ENCODE measurements at places on chromosomes 3 and 15.
A peak's percentile ranks its signal among the peaks of the same experiment; 100 is the strongest.

DNA sequence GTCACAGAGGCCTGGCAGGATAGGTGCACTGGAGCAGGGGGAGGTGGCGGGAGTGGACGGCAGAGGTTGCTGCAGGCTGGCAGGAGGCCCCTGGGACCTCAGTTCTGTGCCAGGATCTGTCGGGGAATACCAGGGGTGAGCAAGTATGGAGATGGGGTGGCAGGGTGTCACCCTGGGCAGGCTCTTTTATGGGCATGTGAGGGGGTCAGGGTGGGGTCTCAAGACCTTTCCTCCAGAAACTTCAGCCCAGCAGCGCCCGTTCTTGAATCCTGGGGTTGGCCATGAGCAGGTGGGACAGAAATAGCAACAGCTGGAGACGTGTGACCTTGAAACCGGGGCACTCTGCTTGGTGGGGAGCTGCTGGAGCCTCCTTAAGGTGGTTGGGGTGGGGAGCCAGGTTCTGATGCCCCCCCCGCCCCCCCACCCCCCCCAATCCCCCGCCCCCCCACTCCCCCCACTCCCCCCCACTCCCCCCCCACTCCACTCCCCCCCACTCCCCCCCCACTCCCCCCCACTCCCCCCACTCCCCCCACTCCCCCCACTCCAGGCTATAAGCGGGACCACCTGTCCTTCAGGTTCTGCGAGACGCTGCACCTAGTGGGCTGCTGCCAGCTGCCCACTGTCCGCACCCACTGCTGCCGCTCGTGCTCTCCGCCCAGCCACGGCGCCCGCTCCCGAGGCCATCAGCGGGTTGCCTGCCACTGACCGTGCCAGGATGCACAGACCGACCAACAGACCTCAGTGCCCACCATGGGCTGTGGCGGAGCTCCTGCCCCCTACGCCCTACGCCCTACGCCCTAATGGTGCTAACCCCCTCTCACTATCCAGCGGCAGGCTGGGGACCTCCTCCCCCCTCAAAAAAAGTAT, 84.9 kb downstream of the TBC1D2B start:
- no peak for DNase-seq

- no peak for DNase-seq
Measured at GRCh38 chr15:40310993-40311392, 3.3 kb upstream of the PLCB2 start.

GRCh38 chr3:43733459-43734384, 43.0 kb downstream of the ABHD5 start:
- no peak for DNase-seq

DNA sequence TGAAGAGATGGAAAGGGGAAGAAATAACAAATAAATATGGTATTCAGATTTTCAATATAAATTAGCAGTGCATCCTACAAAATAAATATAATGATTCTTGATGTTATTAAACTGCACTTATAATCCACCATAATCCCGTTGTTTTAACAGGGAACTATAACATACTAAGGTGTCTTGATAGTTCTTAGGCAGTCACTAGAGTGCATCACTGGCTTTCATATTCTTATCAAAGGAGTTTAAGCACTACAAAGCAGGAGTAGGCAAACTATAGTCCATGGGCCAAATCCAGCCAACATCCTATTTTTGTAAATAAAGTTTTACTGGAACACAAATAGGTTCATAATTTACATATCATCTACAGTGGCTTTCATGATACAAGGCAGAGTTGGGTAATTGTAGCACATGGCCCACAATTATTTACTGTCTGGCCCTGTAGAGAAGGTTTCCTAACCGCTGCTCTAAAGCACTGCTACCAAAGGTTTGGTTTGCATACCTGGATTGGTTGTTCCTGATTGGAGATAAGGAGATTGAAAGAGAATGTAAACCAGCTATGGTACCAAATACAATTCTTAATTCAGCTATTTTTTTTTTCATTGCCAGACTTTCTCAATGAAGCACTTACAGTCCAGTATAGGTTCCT, 104.3 kb downstream of the ZNF280D start:
- no peak for DNase-seq

DNA sequence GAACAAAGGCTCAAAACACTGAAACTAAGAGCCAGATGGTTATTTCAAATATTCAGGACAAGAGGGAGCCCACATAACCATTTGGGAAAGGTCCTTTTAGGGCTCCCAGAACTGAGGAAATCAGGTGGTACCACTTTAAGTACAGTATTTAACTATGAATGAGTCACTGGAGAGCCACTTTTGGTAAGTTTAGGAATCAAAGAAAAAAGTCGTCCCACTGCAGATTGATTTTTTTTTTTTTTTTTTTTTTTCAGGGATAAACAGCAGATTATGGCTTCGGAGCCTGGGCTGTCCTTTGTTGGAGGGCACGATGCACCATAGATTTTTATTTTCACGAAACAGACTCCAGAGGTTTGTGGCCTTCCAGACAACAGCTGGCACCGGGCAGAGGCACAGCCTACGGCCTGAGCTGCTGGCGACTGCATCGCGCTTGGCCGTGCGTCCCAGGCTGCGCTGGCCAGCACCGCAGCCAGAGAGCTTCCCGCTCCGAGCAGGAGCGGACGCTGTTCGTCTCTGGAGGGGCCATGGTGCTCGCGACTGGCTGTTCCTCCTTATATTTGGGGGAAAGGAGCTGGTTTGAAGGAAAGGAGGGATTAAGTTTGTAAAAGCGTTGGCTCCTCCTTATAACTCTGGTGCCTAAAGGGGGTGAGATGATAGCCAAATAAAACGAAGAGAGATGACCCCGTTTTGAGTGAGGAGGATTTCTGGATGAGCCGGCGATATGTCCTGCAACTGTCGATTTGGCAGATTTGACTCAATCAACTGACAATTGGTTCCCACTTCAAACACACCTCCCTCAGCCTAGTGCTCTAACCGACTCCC, 152.9 kb upstream of the GOLIM4 start:
- no peak for DNase-seq

- no peak for DNase-seq
Measured at GRCh38 chr3:37766797-37767776, 94.6 kb upstream of the CTDSPL start.

- DNase-seq, result no peak
Measured at GRCh38 chr3:18402239-18402799, 22.8 kb downstream of the SATB1 start.

- no peak for DNase-seq
Measured at GRCh38 chr3:155995525-155996370, 124.6 kb upstream of the KCNAB1 start.

DNA sequence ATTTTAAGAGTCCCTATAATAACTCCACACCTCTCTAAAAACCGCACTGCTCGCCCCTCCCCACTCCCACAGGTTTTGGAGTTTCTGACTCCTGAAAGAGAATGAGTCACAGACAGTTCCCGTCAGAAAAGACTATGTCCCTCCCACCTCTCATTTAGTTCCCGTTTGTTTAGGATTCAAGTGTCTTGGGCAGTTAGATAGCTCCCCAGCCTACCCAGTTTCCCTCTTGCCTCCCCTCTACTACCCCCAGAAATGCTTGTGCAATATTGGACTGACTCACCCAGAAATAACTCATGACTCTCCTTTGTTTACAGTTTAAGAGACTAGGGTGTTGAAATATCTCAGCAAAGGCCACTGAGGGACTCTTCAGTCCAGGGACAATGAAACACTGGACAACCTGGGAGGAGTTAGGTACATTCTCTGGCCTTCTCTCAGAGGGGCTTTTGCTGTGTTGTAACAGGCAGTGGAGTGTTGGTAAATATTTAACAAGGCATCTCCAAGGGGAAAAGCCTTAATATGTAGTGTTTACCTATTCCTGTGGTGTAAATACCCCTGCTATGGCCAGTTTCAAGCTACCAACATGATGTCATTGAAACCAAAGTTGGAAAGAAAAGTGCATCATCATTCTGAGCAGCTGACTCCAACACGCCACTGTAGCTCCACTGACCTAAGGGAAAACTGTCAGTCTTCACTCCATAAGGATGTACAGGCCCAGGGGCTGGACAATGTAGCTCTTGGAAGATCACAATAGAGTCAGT, 96.1 kb upstream of the CHD2 start:
- no peak for DNase-seq

DNA sequence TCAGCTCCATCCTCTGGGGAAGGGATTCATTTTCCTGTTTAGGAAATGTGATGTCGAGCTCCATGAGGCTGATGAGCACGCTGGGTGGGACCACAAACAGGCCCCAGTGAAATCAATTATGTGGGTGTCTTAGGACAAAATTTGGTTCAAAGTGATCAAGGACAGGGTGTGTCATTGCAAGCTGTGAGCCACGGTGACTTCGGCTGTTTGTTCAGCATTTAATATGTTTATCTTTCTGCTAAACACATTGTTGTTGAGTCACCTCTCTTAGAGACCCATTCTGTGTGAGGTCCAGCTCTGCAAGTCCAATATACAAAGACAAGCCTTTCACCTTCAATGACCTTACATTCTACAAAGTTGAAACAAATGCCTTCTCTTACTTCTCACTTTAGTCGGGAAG, 41.3 kb downstream of the SSR3 start:
- DNase-seq, result no peak

- no peak for DNase-seq
Measured at GRCh38 chr3:139380575-139380974, 8.9 kb downstream of the COPB2 start.

DNA sequence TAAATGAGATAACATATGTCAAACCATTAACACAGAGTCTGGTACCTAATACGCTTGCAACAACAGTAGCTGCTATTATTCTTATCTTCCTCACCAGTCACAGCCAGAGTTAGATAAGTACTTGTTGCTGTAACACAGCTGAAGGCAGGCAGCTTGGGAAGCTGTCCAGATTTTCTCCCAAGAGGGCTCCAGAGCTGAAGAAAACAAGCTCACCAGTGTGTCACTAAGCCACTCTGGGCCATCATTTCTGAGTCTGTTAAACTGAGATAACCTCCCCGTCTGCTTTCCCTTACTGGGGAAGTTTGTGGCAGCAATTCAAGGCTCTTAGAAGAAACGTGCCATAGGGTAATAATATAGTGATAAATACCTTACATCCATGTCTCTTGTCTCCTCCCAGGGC, 226.3 kb downstream of the TAFA4 start:
- no peak for DNase-seq

DNA sequence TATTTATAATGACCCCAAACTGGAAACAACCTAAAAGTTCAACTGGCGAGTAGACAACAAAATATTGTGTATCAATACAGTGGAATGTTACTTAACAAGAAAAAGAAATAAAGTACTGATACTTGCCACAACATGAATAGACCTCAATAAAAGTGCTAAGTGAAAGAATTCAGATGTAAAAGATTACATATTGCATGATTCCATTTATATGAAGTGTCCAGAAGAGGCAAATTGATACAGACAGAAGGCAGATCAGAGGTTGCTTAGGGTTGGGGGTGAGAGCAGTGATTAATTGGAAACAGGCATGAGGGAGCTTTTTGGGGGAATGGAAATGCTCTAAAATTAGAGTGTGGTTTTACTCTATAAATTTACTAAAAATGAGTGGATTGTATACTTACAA, 183.3 kb downstream of the SATB1 start:
- no peak for DNase-seq

DNA sequence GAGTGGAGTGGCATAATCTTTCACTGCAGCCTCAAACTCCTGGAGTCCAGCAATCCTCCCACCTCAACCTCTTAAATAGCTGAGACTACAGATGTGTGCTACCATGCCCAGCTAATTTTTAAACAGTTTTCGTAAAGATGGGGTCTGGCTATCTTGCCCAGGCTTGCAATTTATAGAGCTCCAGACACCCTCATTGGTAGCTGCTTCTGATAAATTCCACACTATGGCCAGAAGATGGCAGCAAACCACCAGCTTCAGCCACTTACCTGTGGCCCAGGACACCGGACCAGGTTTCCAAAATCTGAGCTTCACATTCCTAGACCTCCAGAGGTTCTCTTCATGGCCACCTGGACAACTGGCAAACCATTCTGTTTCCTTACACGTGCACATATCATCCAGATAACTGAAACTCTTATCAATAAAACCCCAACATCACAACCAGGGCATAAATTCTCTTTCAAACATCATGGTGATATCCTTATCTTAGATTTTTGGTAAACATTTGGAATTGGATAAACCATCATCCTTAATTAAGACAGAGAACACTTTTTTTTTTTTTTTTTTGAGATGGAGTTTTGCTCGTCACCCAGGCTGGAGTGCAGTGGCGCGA, 28.9 kb downstream of the FBXW12 start:
- peak; percentile 35 for DNase-seq

- no peak for DNase-seq
Measured at GRCh38 chr3:167749209-167749608, 13.7 kb downstream of the SERPINI1 start.

DNA sequence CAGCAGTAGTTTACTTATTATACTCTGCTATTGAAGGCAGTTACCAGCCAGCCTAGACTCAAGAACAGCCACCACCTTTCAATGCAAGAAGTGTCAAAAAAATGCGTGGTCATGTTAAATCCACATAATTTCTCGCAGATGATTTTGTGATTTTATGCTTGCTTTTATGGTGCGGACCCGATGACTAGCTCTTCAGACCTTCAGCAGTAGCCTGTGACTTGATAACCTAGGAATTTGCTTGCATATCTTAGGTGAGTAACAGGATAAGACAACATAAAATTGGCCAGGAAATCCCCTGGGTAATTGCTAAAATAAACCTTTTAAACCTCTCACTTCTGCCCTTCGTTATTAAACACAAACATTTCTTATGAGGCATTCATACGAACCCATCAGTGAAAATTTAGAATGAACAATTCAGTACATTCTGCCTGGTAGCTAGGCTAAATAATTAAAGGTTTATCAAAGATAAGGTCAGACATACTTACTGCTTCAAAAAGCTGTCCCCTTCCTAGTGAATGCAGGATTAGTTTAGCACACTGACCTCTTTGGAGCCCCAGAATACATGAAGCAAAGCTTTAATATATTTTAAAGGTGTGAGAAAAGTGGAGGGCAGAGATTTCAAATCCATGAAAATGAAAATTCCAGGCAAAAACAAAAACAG, 798.8 kb downstream of the OTOL1 start:
- DNase-seq, result no peak

- DNase-seq, result no peak
Measured at GRCh38 chr3:73029321-73029796, 32.1 kb upstream of the EBLN2 start.

DNA sequence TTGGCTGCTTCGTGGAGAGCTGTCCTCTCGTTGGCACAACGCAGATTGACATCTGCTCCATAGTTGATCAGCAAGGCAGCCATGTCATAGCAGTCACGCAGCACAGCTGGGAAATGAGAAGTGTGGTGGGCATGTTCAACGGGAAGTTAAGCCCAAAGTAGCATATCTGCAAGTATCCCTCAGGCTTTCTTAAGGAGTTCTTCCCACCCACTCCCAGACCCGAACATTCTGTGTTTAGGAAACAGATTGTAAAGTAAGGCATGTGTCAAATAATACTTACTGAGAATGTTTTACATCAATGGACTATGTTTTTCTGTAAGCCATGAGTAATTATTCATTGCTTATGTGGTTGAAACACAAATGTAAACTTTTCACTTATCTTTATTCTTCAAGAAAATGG, 9.2 kb downstream of the ASB14 start:
- no peak for DNase-seq

GRCh38 chr3:132210476-132211346, 106.5 kb upstream of the ACP3 start:
- no peak for DNase-seq

Data from stimulated activated CD8-positive, alpha-beta memory T cell treated with anti-CD3 and anti-CD28 coated beads, Interleukin-15, amount 100 ng/mL, for 1 hour (primary cell).